T-helper 1 cell (primary cell): ENCODE measurements at places on chromosomes 6 and 20.

GRCh38 chr6:42566614-42567208 is 2.9 kb downstream of the UBR2 start:
- no peak for DNase-seq

DNA sequence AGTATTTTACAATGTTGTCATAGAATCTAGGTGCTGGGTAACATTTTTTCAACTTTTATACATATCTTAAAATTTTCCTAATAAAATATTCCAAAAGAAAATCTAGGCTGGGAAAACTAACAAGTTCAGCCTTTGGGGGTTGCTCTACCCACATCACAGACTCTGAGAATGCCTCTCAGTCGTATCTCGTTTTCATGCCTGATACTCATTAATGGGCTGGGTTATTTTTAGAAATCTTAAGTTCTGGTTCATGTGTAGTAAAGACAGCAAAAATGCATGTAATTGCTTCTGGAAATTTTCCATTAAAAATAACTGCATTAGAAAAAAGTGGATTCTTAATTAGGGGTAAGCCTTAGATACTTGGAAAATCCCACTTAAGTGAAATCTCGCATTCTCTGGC is 149.3 kb downstream of the SLC24A3 start:
- DNase-seq, result no peak

- no peak for DNase-seq
Observed at GRCh38 chr6:63571361-63572043, 778 bp upstream of the LOC128125822 start.

DNA sequence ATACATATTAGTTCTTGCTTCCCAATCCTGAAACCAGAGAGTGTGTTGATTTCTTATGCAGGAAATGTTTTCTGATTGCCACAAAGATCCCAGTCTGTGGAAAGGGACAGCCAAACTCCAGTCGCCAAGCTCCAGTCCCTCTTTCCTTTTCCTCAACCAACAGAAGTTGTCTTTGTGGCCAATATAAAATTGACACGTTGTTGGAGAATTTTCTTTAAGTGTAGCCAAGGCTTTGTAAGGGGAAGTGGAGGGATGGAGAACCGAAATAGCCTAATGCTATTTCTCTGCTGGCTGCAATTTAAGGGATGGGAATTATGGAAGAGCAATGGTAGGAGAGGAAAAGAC is 5.4 kb downstream of the ADGRB3 start:
- no peak for DNase-seq

DNA sequence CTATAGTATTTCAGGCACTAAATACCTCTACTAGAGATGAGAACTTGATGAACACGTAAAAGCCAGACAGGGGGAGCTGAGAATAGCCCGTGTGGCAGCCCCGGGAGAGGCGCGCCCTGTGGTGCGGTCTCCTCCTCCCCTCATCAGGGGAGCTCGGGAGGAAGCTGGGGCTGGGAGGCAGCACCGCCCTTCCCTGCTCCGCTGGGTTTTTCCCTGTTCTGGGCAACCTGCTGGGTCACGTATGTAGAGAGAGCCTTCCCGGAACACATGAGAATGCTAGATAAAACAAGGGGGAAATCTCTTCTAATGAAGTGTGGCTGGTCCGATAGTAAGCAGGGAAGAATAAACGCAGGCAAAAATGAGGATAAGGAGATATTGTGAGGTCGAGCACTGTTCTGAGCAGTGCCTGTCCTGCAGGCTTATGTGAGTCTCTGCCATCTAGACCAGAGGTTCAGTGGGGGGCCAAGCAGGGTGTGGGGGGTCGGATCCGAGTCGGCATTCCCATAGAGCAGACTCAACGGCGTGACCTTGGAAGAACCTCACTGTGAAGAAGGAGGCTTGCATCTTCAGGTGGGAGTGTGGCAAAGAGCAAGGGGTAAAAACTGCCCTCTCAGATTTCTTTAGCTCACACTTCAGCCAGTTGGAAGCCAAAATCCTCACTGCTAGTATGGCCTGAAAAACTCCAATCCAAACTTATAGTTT is 13.4 kb upstream of the RPS6KA2 start:
- DNase-seq, result no peak

- no peak for DNase-seq
Observed at GRCh38 chr6:96212066-96212465, 196.3 kb downstream of the FUT9 start.

- DNase-seq, result no peak
Observed at GRCh38 chr6:10550764-10551163, 29.6 kb downstream of the GCNT2 start.

- no peak for DNase-seq
Observed at GRCh38 chr6:3757241-3757641, 5.7 kb upstream of the PXDC1 start.

- DNase-seq, result no peak
Observed at GRCh38 chr6:34810936-34811632, 19.2 kb downstream of the BLTP3A start.

GRCh38 chr6:144065213-144065660 is 30.1 kb downstream of the SF3B5 start:
- no peak for DNase-seq

DNA sequence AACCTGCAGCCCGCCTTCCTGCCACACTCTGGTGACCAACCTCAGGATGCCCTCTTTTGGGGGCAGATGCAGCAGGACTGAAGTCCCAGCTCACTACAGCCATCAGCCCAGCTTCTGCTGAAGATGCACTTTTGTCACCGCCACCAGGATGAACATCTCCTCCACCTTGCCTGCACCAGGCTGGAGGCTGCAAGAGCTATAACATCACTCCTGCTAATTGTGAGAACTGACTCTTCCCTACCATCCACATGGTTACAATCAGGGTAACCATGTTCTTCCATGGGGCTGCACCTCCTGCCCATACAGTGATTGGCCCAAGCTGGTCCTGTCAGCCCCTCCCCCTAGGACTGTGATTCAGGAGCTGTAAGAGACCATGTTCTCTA is 2.0 kb upstream of the ACTL10 start:
- DNase-seq, result no peak

DNA sequence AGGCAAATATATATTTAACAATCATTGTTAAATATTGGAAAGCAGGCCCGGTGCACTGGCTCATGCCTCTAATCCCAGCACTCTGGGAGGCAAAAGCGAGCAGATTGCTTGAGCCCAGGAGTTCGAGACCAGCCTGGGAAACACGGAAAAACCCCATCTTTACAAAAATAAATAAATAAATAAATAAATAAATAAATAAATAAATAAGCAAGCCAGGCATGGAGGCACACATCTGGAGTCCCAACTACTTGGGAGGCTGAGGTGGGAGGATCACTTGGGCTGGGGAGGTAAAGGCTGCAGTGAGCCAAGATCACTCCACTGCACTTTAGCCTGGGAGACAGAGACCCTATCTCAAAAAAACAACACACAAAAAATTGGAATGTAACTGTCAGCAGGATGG is 53.7 kb downstream of the ZFP64 start:
- no peak for DNase-seq

DNA sequence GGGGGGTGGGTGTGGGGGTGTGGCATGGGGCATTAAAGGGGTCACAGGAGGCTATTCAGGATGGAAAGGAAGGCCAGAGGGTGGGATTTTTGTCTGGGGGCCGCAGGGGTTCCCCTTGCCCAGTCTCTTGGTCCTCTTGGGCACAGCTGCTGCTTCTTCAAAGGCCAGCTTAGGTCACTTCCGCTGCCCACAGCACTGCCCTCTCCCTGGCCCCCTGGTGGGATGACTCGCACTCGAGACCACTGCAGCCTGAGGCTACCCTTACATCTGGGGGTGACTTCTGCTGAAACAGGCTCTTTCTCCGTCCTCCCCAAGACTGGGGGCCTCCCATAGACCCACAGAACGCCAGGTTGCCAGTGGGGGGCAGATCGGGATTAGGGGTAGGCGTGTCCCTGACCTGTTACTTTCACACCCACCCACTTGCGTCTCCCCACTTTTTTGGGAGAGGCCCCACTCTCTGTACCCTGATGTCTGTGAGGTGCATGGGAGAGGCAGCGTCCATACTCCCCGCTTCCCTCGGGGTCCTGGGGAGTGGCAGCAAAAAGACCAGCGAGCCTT is 1.3 kb downstream of the LKAAEAR1 start:
- DNase-seq, result no peak

DNA sequence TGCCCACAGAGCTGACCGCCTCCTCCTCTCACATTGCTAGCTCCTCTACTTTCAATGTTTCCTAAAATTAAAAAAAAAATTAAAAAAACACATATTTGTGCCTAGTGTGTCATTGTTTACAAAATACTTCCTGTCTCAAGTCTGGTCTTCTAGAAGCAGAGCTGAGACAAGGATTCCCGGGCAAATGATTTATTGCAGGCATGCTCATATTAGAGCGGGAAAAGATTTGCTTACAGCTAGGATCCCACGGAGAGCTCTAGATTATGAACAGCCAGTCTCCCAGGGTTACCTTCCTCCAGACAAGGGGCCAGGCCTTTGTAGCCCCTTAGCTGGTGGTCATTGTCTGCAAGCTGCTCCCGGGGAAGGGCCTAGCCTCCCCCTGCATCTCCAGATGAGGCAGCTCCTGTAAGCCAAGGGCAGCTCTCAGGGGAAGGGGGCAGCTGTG is 9.4 kb downstream of the PACSIN1 start:
- DNase-seq, result no peak

DNA sequence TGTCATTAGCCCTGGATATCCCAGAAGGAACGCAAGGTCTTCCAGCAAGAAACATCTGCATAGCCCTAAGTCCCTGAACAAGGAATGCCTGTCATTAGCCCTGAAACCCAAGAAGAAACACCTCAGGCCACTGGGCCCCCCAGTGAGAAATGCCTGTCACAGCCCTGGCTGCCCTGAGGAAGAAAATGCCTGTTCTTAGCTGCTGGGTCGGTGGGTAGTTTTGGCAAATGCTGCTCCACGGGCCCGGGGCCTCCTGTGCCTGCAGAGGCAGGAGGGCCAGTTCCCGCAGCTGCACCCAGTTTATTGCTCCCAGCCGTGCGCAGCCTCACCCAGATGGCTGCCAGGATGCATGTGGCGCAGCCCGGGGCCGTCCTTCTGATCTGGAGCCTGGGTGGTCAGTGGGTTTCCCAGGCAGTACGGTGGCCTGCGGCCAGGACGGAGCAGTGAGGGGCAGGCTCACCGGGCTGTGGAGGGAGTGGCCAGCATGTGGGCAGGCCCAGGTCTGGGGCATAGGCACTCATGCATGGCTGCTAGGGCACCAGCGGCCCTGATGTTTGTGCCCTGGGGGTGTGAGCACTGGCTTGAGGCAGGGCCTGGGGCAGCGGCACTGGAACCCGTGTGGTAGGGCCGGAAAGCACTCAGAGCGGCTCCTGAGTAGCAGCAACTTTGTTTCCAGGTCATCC is 219.0 kb downstream of the ERMARD start:
- DNase-seq, result no peak

DNA sequence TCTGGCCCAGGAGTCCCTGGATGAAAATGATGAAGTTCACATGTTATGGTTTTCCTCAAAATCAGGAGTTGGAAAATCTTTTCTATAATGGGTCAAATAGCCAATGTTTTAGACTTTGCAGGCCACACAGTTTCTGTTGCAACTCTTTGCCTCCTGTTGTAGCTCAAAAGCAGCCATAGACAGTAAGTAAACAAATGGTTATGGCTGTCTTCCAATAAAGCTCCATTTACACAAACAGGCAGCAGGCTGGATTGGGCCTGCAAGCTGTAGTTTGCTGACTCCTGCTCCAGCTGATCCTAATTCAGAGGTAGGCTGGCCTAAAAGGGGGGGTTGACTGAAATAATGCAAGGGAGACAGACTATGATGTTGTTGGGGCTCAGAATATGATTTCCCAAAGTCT is 33.0 kb downstream of the METTL24 start:
- DNase-seq, result no peak

GRCh38 chr6:124487623-124488431 is 474.4 kb upstream of the RNF217 start:
- DNase-seq, result no peak

- no peak for DNase-seq
Observed at GRCh38 chr6:8065519-8065911, 1.3 kb upstream of the BLOC1S5 start.

DNA sequence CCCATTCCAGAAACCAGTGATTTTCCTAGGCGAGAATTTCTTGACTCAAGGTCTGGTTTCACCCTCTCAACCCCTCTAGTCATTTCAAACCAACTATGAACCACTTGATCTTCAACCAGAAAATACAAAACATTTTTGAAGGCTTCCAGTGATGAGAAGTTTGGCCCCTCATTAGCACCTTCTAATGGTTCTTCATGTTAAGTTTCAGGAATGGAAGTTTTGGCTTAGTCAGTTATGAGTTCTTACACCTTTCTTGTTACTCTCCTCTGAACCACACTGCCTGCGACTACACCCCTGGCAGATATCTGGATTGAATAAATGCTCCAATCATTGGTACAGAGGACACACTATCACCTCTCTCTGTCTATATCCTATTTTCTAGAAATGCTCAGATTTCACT is 67.2 kb downstream of the GJA10 start:
- no peak for DNase-seq
